ENCODE measurements at places on chromosomes 1 and 21. TPM values are rescaled to one million over a fixed set of nuclear protein-coding genes. Genes with fewer than 3 reads are reported as not detected.

DNA sequence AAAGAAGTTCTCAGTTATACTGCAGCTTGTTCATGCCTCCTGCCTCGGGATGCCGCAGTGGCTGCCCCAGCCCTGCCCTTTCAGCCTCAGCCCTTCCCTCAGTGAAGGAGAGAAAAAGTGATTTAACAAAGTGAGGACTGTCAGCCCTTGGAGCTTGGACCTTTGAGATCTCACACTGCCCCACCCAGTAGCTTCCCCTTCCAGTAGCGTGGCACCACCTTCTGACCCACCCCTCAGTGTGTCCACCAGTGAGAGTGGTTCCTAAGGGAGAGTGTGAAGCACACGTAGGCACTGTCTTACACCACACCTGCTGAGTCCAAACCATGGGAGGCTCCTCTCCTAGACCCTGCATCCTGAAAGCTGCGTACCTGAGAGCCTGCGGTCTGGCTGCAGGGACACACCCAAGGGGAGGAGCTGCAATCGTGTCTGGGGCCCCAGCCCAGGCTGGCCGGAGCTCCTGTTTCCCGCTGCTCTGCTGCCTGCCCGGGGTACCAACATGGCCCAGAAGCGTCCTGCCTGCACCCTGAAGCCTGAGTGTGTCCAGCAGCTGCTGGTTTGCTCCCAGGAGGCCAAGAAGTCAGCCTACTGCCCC, at the start of gene CDA:
CDA (plus strand) TSS at position 464 of the 592 bp plus-strand sequence; CDS start at position 497, 33 bp downstream.
- DNase-seq: peak; percentile 50

DNA sequence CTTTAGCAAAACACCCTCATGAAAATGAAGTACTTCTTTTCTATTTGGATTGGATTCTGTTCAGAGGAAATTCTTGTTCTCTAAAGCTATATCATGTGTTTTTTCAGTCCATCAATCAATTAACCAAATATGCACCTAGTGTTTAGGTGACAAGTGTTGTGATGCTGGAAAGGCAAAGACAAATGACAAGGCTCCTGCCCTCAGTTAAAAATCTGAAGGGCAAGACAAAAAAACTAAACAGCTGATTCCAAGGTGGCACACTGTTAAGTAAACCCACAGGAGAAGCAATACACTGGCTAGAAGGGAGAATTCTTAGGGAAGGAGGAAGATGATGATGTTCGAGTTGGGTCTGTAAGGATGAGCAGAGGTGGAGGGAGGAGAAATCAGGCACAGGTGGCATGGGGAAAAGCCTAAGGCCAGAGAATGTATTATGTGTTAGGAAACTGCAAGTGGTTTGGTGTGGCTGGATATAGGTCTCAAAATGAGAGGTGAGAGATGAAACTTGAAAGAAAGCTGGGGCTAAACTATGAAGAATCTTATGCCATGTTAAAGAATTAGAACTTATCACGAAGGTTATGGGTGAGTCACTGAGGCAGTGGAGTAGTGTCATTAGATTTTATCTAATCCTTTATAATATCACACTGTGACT, 51.8 kb upstream of the GFI1 start:
- no peak for DNase-seq

DNA sequence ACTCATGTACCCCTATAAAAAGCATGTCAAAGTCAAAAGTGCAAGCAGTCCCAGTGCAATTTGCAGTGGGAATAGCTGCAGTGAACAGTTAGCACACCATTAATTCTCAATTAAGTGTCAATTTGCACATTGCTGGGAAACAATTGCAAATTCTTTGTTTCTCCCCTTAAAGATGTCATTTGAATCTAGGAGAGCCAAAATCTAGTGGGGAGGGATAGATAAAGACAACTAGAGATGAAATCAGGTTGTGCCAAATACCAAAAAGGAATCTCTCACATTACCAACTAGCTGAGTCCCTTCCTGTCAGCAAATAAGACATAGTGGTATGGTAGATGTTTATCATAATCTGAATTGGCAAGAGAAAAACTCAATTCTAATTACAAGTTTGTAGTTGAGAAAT, 330.7 kb downstream of the NUF2 start:
- no peak for DNase-seq

DNA sequence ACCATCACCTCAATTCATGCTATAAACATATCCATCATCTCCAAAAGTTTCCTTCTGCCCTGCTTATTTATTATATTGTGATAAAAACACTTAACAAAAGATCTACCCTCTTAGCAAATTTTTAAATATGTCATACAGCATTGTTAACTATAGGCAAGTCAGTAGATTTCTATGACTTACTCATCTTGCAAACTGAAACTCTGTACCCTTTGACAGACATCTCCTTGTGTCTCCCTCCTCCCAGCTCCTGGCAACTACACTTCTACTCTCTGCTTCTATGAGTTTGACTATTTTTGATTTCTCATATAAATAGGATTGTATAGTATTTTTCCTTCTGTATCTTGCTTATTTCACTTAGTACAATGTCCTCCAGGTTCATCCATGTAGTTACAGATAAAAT, 174.8 kb downstream of the TNFSF18 start:
- DNase-seq: no peak

DNA sequence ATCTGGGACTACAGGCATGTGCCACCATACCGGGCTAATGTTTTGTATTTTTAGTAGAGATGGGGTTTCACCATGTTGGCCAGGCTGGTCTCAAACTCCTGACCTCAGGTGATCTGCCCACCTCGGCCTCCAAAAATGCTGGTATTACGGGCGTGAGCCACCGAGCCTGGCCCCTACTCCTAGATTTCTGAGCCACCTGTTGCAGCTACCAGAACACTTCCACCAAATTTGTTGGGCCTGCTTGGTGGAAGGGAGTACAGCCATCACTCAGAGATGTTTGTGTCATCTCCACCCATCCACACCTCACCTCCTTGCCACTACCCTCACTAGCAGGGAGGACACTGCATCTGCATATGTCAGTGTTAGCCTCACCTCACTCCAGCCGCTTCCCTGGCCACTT, 5.5 kb downstream of the RIMKLA start:
- no peak for DNase-seq

DNA sequence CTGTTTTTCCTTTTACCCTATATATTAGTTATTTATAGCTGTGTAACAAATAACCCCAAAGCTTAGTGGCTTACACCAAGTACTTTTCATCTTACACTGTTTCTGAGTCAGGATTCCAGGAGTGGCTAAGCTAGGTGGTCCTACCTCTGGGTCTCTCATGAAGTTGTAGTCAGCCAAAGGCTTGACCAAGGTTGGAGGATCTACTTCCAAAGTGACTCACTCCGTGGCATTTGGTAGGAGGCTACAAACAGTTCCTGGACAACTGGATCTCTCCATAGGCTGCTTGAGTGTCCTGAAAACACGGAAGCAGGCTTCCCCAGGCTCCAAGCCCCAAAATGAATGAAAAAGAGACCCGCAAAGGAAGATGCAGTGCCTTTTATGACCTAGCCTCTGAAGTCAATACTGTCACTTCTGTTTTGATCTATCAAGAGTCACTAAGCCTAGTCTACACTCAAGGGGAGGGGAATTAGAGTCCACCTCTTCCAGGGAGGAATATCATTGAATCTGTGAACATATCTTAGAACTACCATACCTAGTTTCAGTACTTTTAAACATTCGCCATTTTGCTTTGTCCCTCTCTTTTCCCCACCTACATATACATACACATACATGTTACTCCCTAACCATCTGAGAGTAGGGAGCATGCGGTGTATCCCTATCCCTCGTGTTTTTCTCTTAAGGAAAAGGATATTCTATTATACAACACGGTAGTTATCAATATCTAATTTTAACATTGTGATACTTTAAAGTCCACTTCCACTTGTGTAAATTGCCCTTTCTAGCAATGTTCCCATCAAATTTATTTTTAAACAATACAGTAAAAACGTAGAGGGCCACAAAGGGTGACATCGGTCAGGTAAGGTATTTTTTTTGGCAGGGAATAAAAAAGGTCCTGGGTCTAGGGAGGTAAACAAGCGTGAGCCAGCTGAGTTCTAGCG, 67.2 kb downstream of the SLC35A3 start:
- DNase-seq: peak; percentile 37

- DNase-seq: peak; percentile 64
Measured at GRCh38 chr1:2111674-2112035, 61.4 kb downstream of the PRKCZ start.

GRCh38 chr1:151187205-151187604, 2.8 kb downstream of the VPS72 start:
- no peak for DNase-seq

GORAB gene
- total RNA-seq: 32.5 TPM

Measured in upper lobe of left lung (tissue), 6 donors.